ENCODE measurements at places on chromosomes 1 and 21.
A peak's percentile ranks its signal among the peaks of the same experiment; 100 is the strongest.

GRCh38 chr1:59692591-59692990 lies 122.2 kb upstream of the HOOK1 start:
- peak; percentile 78 for DNase-seq

- peak; percentile 93 for DNase-seq
Measured at GRCh38 chr1:154446292-154446691, 41.1 kb downstream of the IL6R start.

GRCh38 chr1:156912861-156913808 lies 7.3 kb upstream of the LRRC71 start:
- no peak for DNase-seq

GRCh38 chr1:66980745-66981367 lies 56.1 kb downstream of the MIER1 start:
- peak; percentile 47 for DNase-seq

- no peak for DNase-seq
Measured at GRCh38 chr1:194164755-194165154, 978.3 kb upstream of the B3GALT2 start.
